ENCODE measurements at places on chromosomes 2 and 18.

DNA sequence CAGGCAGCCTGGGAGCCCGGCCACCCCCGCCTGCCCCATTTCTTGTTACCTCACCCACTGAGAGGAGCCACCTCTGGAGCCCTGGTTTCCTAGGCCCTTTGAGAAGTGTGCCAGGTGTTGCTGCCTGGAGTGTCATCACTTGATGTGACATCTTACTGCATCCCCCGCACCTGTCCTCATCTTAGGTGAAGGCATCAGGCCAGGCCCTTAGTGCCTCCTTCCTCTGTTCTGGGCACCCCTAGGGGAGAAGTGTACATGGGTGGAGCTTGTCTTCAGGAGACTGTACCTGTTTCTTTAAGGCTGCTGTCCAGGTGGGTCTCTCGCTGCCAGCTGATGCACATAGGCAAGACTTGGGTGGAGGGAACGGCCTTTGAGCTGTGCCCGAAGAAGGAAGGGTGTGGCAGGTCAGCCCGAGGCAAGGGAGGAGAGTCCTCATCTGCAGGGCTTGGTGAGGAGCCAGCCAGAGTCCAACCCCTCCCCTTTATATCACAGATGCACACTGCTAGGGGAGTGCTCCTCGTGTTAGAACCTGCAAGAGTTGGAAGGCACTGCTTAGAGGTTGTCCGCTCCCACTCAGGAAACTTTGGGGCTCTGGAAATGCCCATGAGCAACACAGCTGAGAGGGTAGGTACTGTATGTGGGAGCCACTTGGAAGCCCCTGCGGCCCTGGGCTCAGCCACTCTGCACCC lies 45.9 kb downstream of the NCK2 start:
- no peak for DNase-seq

DNA sequence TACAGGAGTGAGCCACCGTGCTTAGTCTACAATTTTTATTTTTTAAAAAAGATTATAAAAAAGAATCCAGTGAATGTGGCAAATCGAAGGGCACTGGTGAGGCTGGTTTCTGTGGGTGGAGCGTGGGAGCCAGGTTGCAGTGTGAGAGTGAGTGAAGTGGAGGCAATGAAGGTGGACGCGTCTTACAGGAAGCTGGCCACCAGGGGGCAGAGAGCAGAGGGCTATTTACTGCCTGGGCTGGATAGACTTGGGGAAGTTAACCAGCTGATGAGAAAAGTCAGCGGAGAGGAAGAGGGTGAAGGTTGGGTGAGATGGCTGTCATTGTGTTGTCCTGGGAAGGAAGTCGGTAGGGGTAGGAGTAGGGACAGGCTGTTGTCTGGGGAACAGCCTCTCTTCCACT lies 6.8 kb downstream of the SCTR start:
- DNase-seq: no peak

- no peak for DNase-seq
These were observed 6.8 kb upstream of the COX7A2L start for GRCh38 chr2:42367835-42368234.

DNA sequence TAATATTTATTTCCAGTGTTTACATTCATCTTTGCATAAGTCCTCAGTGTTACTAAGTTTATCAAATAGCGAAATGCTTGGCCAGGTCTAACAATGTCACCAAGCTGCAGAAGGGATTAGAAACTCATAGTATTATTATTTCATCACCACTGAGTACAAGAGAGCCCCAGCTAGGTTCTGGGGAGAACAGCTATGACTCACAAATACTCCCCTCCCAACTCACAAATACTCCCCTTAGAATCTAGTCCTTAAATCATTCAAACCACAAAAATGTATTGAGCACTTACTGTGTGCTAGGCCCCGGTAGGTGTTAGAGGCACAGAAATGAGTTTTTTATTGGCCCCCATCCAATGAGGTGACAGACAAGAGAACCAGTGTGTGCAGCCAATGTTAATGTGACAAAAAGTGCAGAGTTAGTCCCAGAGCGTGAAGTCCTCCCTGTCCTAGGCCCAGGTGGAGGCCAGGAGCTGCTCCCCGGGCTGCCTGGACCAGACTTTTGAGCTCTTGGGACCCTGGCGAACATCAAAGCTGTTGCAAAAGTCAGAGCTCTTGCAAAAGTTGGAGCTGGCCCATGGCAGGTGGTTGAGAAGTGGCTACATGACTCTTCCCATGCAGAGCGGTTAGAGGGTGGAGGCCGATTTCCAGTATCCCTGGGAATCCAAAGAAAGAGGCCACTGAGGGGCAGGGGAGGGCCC lies 9.8 kb downstream of the STEAP3 start:
- no peak for DNase-seq

- no peak for DNase-seq
These were observed 57.3 kb upstream of the C2orf15 start for GRCh38 chr2:99084256-99084655.

GRCh38 chr2:234178330-234179030 lies 128.0 kb downstream of the SPP2 start:
- no peak for DNase-seq

Measured in stimulated activated CD8-positive, alpha-beta memory T cell treated with anti-CD3 and anti-CD28 coated beads, Interleukin-7, amount 100 ng/mL, for 4 hours (primary cell).